ENCODE measurements at places on chromosomes 7 and 10. TPM values are rescaled to one million over a fixed set of nuclear protein-coding genes. Genes with fewer than 3 reads are reported as not detected.

The OGDHL gene
- total RNA-seq, result not detected

The TMEM229A gene
- total RNA-seq, result not detected

The OR6V1 gene
- not detected for total RNA-seq

The UCMA gene
- not detected for total RNA-seq

The DNAJB9 gene
- total RNA-seq, result 29.2 TPM

The NUTM2E gene
- total RNA-seq, result 0.46 TPM

The SFTPA1 gene
- not detected for total RNA-seq

The TMEM140 gene
- 12.2 TPM for total RNA-seq
